Erythroblast (primary cell): ENCODE measurements at places on chromosomes 2 and 18.

- peak; percentile 7 for DNase-seq
These were observed 134.7 kb downstream of the MCFD2 start for GRCh38 chr2:46780801-46781445.

GRCh38 chr2:156338578-156338977 lies 6.1 kb upstream of the NR4A2 start:
- DNase-seq = no peak

- DNase-seq = no peak
These were observed 16.9 kb upstream of the RGPD4 start for GRCh38 chr2:107809835-107810234.

GRCh38 chr2:38789691-38790090 lies 11.7 kb downstream of the GEMIN6 start:
- no peak for DNase-seq

DNA sequence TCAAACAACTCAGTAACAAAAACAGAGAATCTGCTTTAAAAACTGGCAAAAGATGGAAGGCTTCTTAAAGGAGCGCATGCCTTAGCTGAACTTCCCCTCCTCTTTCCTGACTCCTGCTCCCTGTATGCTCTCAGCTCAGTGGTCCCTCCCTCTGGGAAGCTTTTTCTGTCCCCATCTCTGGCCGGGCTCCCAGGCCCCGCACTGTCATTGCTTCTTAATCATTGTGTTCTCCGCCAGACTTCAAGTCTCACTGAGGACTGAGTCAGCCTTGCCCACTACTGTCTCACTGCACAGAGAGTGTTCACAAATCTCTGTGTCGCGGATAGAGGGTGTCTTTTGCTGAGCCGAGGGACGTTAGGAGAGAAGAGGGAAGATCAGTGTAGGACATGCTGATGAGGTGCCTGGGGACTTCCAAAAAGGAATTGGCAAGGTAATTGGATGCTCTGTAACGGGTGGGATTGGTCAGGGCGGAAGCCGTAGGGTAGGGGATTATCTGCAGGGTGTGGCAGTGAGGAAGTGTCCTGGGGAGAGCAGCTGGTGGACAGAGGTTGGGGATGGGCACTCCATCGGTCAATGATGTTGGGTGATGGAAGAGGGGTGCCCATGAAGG lies 16.2 kb downstream of the TOGARAM2 start:
- DNase-seq = no peak

GRCh38 chr18:21502661-21503060 lies 97.8 kb downstream of the ESCO1 start:
- no peak for DNase-seq

DNA sequence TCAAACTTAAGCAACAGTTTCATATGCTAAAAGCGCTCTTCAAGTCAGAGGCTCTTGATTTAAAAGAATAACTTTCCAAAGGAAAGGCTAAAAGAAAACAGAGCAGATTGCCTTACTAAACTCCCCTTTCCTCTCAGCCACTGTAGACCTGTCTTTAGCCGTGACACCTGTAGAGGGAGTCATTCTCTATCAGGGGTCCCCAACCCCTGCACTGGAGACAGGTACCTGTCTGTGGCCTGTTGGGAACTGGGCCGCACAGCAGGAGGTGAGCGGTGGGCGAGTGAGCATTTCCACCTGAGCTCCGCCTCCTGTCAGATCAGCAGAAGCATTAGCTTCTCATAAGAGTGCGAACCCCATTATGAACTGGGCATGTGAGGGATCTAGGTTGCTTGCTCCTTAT lies 9.6 kb downstream of the SLC14A1 start:
- DNase-seq = no peak

- DNase-seq = no peak
These were observed 3.8 kb downstream of the STAM2 start for GRCh38 chr2:152171718-152172117.

DNA sequence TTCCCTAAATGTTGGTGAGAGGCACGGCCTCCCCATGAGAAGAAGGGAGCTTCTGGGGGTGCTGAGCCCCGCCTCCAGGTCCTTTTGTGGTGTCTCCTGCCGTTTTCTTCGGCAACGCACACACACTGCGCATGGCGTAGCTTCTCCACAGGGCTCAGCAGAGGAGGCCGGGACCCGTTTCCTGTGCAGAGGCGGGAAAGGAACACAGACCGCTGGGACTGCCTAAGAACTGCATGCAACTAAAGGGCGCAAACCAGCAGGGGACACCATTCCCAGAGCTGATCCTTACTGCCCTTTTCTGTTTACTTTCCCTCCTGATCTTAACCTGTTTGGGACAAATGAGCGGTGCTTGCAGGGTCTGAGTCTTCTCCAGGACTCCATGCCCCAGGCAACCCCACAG lies 90.3 kb upstream of the CAPN13 start:
- DNase-seq = no peak

- no peak for DNase-seq
These were observed 17.8 kb downstream of the RFTN2 start for GRCh38 chr2:197657562-197657961.

- DNase-seq = no peak
These were observed 67.8 kb downstream of the TMEFF2 start for GRCh38 chr2:192126912-192127311.

- no peak for DNase-seq
These were observed 41.0 kb downstream of the SMAD7 start for GRCh38 chr18:48909721-48910120.

- DNase-seq = no peak
These were observed 33.2 kb upstream of the AGAP1 start for GRCh38 chr2:235460548-235461047.

GRCh38 chr2:181483876-181484275 lies 26.7 kb downstream of the ITGA4 start:
- DNase-seq = no peak

GRCh38 chr18:8627540-8627939 lies 18.3 kb downstream of the RAB12 start:
- DNase-seq = no peak

DNA sequence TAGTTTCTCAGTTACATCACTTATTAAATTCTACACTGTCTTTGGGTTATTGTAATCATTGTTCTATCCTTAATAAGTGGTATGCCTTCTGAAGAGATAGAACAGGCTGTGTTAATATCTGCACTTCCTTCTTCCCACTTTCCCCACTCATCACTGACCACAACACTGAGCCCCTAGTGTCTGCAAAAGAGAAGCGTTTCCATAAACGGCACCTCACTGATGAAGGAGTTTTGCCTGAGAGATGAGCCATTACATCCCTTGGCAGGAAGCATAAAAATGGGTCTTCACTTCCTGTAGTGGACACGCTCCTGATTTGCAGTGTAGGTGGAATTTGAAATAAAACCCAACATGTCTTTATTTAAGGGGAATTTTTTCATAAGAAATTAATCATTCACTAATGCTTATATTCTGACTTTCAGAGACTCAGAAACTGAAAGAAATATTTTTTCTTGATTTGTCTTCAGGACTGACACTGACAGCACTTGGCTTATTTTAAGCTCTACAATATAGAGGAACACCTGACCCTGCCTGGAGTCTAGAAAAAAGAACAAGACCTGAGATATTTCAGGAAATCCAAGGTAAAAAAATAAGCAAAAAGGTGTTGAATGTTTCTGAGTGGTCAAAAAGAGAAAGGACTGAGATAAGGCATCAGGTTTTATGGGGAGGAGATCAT lies 275.3 kb downstream of the RAD51AP2 start:
- no peak for DNase-seq

DNA sequence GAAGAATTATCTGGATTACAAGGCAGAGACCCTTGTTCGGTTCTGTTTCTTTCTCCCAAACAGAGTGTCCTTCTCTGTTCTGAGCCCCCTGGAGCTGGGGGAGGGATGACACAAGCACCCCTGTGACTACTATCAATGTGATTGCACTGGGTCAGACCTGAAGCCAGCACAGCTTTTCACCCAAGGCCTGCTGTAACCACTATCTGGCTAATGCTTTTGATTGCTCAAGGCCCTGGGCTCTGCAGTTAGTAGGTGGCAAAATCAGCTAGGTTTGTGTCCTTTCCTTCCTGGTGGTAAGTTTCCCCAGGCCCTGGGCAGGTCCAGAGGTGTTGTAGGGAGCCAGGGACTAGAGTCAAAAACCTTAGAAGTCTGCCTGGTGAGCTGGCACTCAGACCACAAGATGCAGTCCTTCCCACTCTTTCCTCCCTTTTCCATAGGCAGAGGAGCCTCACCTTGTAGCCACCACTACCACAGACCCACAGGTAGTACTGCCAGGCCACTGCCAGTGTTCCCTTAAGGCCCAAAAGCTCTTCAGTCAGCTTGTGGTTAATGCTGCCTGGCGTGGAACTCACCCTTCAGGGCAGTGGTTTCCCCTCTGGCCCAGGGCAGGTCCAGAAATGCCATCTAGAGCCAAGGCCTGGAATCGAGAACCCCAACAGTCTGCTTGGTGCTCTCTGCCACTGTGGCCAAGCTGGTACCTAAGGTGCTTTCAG lies 83.0 kb downstream of the FAM117B start:
- DNase-seq = no peak

GRCh38 chr2:54575379-54575888 lies 119.3 kb downstream of the SPTBN1 start:
- DNase-seq = no peak

DNA sequence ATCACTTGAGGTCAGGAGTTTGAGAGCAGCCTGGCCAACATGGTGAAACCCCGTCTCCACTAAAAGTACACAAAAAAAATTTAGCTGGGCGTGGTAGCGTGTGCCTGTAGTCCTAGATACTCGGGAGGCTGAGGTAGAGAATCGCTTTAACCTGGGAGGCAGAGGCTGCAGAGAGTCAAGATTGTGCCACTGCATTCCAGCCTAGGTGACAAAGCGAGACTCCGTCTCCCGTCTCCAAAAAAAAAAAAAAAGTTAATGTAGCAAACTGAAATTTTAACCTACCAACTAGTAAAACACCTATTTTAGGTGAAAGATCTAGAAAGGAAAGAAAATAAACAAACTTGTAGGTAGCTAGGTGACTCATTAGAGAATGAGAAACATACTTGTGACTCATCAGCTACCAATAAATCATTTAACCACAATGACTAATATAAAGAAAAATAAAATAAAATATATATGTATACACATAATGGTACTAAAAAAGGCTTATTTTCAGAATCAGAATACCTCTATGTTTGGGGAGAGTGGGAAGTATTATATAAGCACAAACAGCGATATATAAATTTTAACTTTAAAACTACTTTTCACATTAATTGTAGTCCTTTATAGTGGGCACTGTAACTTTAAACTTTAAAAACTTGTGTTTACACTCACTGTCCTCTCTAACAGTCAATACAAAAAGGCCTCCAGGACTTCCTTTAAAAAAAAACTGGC lies 36.6 kb downstream of the DARS1 start:
- DNase-seq = no peak

DNA sequence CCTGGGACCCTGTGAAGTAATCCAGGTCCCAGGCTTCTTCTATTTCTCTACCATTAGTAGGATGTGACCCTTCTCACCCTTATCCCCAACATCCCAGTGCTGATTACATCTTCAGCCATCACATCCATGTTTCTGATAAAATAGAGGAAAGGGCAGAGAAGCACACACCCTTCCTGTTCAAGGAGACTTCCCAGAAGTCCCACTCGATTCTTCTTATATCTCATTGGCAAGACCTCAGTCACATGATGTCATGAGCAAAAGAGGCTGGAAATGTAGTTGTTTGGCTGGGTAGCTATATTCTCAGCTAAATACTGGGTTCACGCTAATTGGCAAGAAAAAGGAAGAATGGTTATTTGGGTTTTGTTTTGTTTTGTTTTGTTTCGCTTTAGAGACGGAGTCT lies 8.0 kb upstream of the XRCC5 start:
- no peak for DNase-seq

GRCh38 chr2:158391876-158392275 lies 64.7 kb downstream of the CCDC148 start:
- DNase-seq = no peak

DNA sequence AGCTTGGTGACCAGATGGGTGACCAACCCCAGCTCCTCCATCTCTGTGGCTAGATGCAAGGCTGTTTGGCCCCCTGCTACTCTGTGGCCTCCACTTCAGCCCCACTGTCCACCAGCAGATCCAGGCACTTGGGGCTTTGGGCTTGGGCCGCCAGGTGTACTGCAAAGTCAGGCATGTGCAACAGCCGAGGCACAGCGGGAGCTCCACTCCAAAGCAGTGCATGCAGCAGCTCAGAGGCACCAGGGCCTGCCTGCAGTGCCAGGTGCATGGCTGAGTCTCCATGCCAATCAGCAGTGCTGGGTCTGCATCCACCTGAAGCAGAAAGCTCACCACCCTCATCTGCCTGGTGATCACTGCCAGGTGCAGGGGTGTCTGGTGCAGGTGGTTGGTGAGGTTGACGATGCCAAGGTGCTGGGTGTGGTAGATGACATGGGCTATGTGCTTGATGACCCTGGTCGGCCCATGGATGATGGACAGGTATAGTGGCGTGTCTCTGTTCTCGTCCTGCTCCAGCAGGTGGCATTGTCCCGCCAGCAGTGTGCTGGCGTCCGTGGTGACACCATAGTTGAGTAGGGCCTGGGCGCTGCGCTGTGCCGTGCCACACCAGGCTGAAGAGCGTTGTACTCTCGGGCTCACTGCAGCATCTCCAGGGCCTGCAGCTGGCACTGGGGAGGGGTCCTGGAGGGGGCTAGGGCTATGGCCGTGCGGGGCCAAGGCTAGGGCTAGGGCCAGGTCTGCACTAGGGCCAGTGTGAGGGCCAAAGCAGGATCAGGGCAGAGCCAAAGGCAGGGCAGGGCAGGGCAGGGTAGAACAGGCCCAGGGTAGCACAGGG lies 1.0 kb upstream of the ANKRD62 start:
- DNase-seq = peak; percentile 28
